Brain microvascular endothelial cell (primary cell): ENCODE measurements at places on chromosomes 12 and 14.

DNA sequence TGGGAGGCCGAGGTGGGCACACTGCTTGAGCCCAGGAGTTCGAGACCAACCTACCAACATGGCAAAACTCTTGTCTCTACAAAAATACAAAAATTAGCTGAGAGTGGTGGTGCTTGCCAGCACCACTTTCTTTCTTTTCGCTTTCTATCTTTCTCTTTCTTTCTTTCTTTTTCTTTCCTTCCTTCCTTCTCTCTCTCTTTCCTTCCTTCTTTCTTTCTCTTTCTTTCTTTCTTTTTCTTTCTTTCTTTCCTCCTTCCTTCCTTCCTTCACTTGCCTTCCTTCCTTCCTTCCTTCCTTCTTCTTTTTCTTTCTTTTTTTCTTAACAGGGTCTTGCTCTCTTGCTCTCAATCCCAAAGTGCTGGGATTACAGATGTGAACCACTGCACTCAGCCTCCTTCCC, 66.8 kb downstream of the HSD17B6 start:
- no peak for DNase-seq

GRCh38 chr14:52434955-52435354, 117.3 kb downstream of the TXNDC16 start:
- DNase-seq: no peak

GRCh38 chr14:66610154-66610563, 102.2 kb downstream of the GPHN start:
- DNase-seq: no peak

DNA sequence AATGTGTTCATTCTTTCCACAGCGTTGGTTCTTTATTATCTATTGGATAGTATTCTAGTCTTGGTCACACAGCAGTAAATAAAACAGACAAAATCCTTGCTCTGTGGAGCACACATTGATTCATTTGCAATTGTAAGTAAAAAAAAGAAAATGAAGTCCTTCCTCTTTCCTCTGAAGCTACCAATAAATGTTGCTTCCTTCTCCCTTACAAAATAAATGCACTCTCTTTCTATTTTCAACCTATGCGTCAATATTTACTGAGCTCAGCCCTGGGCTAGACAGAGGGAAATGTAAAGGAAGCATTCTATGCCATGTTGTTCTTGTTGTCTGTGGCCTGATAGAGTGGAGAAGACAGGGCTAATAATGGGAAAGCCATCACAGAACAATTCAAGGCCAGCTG, 2.9 kb downstream of the ABHD12B start:
- no peak for DNase-seq

GRCh38 chr12:6700646-6701051, at the start of gene PIANP:
PIANP (minus strand) TSS chr12:6700815; CDS start chr12:6698061, 2,754 bp downstream.
- DNase-seq: no peak

DNA sequence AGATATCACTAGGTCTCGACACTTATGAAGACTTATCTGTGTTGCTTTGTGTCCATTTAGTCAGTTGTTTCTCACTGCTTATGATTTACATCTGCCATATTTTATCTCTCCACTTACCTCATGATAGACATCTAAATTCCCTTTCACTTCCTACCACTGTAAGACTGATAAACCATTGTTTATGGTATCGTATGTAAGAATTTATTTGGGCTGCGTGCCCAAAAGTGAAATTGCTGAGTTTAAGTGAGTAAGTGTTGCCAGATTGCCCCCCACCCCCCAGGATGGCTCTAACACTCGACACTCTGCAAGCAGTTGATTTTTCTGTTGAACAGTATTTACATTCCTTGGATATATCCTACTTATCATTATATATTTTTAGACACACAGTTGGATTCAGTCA, 69.9 kb upstream of the MON2 start:
- DNase-seq: peak; percentile 56

DNA sequence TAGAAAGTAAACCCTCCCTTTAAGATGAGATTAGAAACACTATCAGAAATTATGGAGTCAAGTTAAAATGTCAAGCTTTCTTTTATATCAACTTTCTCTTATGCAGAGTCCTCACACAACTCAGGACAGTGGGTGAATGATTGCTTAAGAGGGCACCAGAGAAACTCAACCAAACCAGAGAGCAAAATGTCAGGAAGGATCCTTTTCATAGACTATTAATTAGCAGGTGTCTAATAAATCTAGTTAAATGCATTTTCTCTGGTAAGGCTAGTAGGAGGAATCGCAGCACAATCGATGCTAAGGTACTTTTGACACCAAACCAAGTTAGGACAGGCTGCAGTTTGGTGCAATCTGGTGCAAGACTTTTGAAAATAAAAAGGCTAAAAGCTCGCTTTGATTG, 614.7 kb upstream of the FOXG1 start:
- DNase-seq: no peak

DNA sequence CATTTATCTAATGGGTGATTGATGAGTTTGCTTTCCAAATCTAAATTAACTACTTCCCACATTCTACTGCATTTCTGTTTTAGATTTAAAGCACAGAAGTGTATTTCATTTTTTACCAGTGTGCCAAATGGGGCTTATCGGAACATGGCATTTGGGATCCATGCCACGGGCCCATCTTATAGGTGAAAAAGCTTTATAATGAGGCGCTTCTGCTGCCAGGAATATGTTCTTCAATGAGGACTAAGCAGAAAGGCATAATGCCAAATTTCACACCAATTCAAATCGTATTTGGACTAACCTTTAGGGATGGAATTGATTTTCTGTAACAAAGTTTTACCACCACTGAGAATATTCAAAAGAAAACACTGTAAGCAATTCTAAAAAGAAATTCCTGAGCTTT, 803.5 kb upstream of the FLRT2 start:
- no peak for DNase-seq

DNA sequence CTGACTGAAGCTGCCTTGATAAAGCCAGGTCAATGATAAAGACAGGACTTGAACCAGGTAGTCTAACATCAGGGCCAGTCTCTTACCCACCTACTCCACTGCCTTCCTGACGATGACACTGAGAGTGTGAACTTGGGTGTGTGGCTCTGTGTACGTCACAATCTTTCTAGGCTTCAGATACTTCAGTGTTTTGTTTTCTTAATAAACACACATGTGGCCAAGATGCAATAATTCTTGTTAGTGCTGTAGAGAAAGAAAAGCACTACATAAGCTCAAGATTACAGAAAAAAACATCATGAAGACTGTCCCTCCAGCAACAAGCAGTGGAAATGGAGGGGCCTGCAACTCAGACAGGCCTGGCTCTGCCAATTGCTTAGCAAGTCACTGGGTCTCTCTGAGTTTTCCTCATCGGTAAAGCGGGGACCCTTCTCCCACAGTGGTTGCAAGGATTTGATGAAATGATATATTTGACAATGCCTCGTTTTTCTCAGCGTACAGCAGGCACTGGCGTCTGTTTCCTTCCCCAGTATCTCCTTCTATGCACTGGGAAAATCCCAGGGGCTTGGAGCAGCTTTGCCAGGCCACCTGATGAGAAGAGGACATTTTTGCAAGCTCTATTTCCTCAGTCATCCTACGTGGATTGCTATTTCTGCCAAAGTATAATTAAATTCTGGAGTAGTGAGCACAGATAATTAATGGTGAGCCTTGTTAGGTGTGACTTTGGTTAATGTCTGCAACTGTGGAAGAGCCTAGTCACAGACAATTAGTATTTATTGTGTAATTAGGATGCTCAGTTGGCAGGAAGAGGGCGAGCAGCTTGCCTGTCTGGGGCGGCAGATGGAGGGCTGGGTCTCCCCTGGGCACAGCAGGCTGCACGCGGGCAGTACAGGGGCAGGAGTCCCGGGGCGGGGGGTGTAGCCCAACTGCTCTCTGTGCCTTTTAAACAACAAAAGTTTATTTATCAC, 55.8 kb upstream of the CHGA start:
- no peak for DNase-seq

DNA sequence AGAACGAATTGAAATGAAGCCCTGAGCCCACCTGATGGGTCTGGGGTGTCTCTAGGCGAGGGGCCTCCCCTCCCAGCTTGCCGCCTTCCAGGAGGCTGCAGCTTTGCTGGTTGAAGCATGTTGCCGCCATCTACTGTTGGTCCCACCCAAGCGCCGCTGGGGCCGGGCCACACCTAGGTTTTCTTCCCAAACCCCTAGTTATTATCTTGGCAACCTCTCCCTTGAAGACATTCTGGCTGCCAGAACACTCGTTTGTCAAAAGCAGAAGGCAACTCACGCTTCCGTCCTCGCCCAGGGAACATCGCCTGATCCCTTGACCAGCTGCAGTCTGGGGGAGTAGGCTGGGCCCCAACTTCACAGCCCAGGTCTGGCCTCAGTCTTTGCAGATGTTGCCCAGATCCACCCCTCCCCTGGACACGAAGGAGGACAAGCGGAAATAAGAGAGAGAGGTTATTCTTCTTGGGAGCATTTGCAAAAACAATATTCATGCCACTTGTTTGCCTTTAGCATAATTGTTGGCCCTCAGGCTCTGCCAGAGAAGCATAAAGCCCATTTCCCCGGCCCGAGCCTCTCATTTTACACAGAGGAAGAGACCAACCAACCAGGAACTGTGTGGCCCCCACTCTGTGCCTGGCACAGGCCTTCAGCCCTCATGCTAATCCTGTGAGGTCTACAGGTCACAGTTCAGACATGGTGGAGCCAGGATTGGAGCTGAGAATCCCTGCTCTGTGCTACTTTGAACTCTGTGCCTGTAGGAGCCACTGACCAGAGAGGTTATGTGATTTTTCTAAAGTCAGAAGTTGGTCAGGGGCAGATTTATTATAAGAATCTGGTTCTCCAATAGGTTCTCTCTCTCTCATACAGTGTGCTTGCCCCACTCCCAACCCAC, 6.8 kb downstream of the EMP1 start:
- no peak for DNase-seq

DNA sequence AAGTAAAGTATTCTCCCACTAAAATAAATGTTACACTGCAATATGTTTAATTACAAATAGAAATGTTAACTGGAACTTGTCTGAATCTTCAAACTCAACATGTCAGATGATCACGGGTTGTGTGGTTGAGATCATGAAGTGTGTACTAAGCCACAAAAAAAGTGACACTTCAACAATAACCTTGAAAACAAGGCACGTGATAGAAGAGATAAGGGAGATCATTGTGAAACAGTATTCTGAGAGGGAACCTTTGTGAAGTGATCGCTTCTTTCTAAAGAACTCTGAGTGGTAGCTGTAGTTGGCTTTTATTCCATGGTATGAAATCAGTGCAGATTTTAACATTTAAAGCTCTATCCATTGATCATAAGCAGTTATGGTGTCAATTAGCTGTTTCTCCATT, 60.0 kb downstream of the LIN52 start:
- DNase-seq: no peak

GRCh38 chr12:32809846-32810245, 54.1 kb upstream of the YARS2 start:
- no peak for DNase-seq

DNA sequence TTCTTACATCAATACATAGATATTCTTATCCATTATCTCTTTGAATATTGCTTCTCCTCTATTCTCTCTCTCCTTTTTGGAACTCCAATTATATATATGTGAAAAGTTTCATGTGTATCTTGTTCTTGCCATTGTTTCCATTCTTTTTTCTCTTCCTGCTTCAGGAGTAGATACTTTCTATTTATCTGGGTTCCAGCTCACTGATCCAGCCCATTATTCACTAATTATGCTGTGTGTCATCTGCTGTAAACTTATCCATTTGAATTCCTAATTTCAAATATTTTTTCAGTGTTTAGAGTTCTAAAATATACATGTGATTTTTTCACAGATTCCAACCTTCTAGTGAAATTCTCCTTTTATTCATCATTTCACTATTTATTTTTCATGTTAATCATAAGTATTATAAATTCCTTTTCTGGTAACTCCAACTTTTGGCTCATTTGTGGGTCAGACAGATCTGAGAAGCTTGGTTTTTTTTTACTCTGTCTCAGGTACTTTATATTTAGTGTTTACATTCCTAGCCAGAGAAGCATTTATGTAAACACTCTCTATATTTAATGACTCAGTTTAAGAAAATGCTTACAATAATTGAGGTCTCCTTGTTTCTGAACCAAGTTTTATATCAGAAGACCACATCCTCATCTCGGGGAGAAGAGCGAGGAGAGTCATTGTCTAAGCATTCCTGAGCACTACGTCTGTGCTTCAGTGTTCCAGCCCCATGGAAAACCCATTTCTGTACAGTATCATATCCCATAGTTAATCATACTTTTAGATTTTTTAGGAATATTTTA, 15.9 kb upstream of the AMIGO2 start:
- DNase-seq: peak; percentile 89

- DNase-seq: no peak
Measured at GRCh38 chr14:96519970-96520369, 17.8 kb downstream of the PAPOLA start.

GRCh38 chr14:92694807-92695206, 53.6 kb downstream of the LGMN start:
- no peak for DNase-seq

DNA sequence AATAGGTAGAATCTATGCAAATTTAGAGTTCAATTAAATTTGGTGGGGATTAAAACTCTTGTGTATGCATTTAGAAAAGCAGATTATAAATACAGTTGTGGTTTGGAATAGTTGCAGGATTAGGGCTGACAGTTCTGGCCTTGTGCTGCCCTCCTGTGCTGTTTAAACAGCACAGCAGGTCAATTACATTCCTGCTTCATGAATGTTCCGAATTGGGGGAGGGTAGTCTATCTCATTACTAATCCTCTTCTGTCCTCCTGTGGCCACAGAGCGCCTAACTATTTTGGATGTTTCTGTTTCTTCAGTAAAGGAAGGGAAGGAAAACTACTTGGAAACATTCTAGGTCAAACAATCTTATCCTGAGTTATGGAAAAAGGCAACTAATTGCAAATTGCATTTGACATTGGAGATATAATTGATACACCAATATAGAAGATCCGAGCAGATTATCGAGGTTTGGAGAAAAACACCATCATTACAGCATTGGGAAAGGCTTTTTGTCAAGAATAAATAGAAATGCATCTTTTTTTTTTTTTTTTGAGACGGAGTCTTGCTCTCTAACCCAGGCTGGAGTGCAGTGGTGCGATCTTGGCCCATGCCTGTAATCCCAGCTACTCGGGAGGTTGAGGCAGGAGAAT, 8.7 kb upstream of the GPR19 start:
- peak; percentile 81 for DNase-seq

DNA sequence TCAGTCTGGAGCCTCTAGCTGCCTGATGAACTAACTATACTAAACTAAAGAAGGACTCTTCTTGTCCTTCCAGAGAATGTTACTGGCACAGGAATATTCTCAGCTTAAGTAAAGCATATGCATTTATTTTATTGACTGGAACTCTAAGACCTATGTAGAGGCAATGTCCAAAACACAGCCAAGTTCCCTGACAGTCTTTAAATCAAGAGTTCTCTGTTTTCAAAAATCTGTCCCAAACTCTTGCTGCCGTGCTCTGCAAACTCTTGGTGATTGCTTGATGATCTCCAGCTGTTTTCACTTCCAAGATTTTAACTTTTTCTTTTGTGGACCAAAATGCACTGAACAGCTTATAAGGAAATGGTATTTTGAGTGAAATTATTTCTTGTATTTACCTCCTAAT, 67.5 kb upstream of the DAAM1 start:
- no peak for DNase-seq

GRCh38 chr12:92324849-92325500, 179.3 kb upstream of the BTG1 start:
- no peak for DNase-seq

DNA sequence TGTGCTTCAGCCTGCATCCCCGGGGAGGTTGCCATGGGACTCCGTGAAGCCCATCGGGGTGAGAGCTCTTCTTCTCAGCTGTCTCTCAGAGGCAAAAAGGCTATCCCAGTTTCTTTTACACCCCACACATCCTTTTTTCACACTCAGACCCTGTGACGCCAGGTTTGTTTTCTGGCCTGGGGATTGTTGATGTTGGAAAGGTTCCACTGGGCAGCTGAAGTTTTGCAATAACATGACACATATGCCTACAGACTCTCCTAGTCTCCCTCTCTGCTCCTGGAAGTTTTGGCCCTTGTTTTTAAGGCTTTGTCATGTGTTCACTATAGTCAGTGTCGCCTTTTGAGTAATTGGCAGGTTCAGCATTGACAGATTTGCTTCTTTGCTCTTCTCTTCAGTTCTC, 118.6 kb downstream of the SMOC1 start:
- peak; percentile 86 for DNase-seq
